ENCODE measurements at places on chromosomes 1 and 21.

- no peak for DNase-seq
Observed at GRCh38 chr1:109931189-109931731, 20.6 kb downstream of the CSF1 start.

GRCh38 chr1:65791801-65792668 is 660 bp upstream of the PDE4B start:
- DNase-seq, result no peak

GRCh38 chr1:221712198-221712684 is 29.6 kb downstream of the DUSP10 start:
- DNase-seq, result no peak

DNA sequence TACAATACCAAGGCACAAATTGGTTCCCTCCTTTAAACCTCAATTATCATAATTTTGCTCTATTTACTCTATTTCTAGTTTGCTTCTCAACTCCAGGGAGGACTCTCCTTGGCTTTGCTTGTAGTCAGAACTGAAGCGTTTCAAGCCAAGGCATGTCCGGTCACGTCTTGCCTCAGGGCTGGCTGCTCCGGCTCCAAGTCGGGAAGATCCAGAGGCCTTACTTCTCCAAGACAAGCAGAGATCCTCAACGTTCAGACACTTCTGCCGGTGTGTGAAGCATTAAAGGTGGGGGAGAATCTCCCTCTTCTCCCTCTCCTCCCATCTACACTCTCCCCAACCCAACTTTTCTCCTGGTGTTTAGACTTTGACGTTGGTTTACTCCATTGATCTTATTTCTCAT is 7.2 kb upstream of the HHAT start:
- no peak for DNase-seq

DNA sequence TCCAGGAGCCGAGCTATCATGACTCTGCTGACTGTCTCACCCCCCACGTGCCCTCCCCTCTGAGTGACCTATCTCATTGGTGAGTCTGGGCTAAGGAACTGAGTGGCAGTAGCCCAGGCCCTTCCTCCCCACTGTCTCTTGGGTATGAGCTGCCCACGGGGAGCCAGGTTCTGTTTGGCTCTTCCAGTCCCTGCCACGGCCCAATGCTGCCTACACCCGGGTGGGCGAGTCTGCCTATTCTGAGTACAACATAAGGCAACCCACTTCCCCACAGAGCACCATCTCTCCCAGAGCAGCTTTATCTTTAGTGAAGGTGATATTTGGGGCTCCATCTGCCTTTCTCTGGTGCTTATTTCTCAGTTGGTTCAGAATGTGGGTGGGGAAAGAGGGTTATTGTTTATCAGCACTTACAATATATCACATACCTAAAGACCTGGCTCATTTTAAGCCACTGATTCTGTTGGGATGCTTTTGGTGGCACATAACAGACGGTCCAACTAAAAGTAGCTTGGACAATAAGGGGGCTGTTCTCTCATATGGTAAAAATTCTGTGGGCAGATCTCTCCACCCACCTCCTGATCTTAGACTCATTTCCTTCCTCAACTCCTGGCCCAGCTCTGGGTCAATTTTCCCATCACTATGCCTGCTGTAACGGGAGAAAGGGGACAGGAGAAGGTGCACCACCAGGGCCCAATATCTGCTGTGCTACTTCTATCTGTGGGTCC is 27.7 kb upstream of the VWA5B1 start:
- DNase-seq, result no peak

- DNase-seq, result no peak
Observed at GRCh38 chr1:93811326-93812065, 67.5 kb downstream of the DNTTIP2 start.

GRCh38 chr1:41683681-41684500 is 199.4 kb upstream of the EDN2 start:
- DNase-seq, result no peak

- no peak for DNase-seq
Observed at GRCh38 chr1:230073371-230074035, 6.5 kb downstream of the GALNT2 start.

- no peak for DNase-seq
Observed at GRCh38 chr1:115710859-115711624, 57.5 kb downstream of the CASQ2 start.

- no peak for DNase-seq
Observed at GRCh38 chr1:67604778-67605177, 80.2 kb upstream of the GADD45A start.

DNA sequence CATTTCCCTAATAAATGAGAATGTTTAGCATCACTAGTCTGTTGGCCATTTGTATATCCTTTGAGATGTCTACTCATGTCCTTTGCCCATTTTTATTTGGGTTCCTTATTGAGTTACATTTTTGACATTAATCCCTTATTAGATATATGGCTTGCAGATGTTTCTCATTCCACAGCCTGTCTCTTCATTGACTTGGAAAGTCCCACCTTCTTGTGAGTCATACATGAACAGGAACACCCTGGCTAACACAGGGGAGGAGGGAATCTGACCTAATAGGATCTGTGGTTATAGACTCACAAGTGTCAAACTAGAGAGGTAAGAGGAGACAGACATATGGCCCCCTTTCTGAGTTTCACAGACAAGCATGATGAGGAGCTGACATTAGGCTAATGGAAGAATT is 11.5 kb downstream of the ZP4 start:
- DNase-seq, result no peak

GRCh38 chr1:246526915-246527314 is 19.8 kb upstream of the SMYD3 start:
- DNase-seq, result no peak

GRCh38 chr1:189682591-189682990 is 795.1 kb downstream of the BRINP3 start:
- no peak for DNase-seq

Data from NCI-H2107 (cell line).